ENCODE measurements at places on chromosomes 11 and 22.

DNA sequence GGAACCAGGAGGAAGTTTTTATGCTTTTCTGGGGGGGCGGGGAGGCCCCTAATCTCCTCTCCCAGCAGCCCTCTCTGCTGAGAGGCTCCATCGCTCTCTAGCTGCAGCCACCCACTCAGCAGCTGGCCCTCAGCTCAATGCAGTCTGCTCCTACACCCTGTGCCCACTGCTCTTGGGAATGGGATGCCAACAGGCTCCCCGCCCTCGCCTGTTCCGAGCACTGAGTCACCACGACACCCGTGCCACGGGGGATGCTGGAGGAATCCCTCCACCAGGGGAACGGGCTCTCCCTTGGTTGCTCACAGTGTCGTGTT, 23.5 kb upstream of the SUSD2 start:
- DNase-seq: no peak

DNA sequence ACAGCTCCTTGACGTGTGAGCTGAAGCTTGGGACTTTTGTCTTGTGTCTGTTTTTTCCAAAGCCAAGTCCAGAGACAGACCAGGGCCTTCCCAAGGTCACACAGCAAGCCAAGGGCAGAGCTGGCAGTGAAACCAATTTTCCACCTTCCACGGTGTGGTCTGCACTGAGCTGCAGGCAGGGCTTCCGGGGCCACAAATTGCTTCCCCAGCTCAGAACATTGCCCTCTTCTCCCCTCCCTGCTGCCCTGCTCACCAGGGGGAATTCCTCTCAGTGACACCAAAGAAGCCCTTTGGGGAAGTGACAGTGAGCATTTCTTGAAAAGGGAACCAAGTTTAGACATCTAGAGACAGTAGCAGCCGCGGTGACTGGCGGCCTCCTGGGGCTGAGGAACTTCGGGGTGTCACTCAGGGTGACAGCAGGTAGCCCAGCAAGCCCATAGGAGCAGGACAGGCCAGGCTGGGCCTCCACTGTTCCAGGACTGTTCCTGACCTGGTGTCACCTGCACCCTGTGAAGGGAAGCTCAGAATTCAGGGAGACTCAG, 9.2 kb downstream of the FXYD2 start:
- peak; percentile 55 for DNase-seq

DNA sequence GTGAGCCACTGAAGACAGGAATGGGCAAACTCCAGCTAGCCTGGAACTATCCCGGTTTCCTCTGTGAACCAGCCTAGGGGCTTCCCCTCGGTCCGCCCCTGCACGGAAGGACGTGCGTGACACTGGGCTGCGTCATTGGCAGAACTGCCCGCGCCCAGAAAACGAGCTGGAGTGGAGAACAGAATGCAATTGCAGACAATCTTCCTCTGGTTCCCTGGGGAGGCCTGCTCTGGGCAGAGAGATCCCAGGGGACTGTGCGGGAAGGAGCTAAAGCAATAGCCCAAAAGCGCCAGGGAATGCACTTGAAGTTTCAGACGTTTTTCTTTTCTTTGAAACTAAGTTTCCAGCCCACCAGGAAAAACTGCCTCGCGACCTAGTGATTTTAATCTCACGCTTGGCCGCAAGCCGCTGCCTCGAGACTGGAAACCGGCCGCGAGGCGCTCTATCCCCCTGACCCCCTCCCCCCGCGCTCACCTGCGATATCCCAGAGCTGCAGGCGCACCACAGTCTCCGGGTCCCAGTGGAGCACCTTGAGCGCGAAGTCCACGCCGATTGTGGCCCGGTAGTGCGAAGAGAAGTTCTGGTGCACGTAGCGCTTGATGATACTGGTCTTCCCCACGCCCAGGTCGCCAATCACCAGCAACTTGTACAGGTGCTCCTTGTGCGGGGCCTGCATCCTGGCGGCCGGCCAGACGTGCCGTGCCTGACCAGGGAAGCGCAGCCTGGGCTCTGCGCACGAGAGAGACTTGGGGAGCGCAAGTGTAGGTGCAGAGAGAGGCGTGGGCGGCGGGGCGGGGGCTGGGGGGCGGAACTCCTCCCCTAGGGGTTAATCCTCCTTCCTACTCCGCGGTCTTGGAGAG, at the start of gene RAB38:
Gene RAB38, minus strand, starts transcription at position 735 of the 860 bp plus-strand sequence. Its CDS starts 59 bp downstream, at position 676.
- DNase-seq: no peak

- no peak for DNase-seq
These were observed 82.2 kb upstream of the PITPNB start for GRCh38 chr22:28001171-28001835.

DNA sequence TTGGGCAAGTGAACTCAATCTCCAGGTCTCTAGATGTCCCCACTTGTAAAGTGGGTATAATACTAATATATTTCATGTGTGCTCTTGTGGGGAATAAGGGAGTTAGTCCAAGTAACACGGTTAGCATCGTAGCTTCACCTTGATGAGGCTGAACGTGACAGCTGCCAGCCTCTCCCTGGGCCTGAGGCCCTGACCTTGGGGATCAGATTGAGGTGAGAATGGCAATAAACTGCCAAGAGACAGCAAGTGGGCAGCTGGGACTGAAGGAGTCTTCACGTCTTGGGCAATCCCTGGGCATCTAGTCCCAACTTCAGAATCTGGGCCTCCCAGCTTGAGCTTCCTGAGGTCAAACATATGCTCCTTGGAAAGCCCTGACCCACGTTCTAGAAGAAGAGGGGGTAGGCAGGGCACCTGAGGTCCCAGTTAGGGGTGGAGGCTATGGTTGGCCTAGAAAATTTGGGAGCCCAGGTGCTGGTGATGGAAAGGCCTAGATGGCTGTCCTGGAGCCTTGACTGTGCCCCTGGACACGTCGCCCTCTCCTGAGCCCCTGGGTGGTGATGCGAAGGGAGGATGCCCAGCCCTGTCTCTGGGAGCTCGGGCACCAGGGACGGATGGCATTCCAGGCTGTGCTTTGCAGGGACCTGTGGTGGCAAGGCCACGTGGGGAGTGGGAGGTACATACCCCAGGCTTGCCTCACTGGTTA, 23.4 kb downstream of the ADAMTS15 start:
- DNase-seq: no peak

DNA sequence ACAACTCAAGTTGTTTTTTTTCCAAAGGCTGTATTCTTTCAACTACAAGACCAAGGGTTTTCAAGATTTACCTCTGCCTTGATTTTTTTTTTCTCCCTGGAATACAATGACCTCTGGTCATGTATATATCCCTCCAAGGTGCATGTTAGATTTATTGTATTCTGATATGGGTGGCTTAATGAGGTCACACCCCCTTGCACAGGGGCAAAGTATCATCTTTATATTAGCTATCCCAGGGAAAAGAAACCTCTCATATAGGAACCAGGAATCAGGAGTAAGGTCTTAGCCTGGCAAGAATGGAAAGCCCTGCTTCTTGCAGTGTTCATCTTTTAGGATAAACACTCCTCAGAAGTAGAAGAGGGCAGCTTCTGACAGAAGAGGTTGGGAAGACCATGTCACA, 516.9 kb upstream of the TENM4 start:
- no peak for DNase-seq

Data from activated CD4-positive, alpha-beta T cell treated with anti-CD3 and anti-CD28 coated beads for 1 hour (primary cell).